Small intestine (tissue), 16 donors: ENCODE measurements at places on chromosomes 3 and 15. TPM values are rescaled to one million over a fixed set of nuclear protein-coding genes. Genes with fewer than 3 reads are reported as not detected.

GRCh38 chr3:45034612-45035252 lies 8.6 kb downstream of the CLEC3B start:
- DNase-seq: no peak
- peaks cover 4% of the 10 kb centered on the region for H3K4me1 ChIP-seq
- no peak overlapping the region for H3K27ac ChIP-seq
- no peaks in the 10 kb centered on the region for H3K36me3 ChIP-seq
- no peak overlapping the region for H3K4me3 ChIP-seq
- no peaks in the 10 kb centered on the region for H3K27me3 ChIP-seq

- DNase-seq: no peak
- H3K4me1 ChIP-seq: no peaks in the 10 kb centered on the region
- H3K27ac ChIP-seq: no peak overlapping the region
- no peak overlapping the region for H3K4me3 ChIP-seq
- no peaks in the 10 kb centered on the region for H3K27me3 ChIP-seq
These were observed 201.3 kb upstream of the LRIG1 start for GRCh38 chr3:66702126-66702525.

DNA sequence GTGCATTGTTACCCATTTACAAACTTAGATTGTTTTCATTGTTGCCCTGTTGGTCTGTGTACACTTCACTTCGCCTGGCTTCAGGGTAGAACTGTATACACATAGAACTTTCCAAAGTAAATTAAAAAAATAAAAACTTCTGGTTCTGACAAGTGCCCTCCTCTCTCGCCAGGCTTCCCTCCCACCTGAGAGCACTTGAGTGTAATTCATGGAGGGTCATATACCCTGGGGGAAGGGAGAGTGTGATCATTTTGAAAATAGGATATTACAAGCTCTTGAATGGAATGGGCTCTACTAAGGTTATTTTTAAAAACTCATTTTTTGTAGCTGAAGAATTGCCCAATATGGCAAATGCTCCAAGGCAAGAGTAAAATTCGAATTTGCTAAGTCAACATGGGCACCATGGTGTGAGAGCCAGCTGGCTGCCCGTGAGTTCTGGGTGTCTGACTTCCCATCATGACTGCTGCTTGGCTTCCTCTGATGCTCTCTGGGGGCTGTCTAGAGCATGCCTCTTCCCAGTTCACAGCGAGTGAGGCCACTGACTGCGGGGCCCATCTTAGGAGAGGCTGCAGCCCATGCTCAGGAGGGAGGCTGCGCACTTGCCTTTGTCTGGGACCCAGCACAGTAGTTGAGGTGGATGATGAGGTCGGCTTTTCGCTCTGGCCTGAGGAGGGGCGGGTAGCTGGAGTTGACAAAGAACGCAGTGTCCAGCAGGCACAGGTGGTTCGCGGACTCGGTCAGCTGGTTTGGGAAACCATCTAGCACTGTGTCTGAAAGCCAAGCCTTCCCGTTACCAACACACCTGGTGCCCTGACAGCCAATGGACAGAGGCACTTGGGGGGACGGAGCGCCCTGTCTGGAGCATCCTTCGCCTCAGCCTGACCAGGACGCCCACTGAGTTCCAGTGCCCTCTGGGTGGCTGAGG lies 13.1 kb upstream of the EHD4 start:
- H3K27me3 ChIP-seq: no peaks in the 10 kb centered on the region
- no peak overlapping the region for H3K4me3 ChIP-seq
- DNase-seq: no peak

DNA sequence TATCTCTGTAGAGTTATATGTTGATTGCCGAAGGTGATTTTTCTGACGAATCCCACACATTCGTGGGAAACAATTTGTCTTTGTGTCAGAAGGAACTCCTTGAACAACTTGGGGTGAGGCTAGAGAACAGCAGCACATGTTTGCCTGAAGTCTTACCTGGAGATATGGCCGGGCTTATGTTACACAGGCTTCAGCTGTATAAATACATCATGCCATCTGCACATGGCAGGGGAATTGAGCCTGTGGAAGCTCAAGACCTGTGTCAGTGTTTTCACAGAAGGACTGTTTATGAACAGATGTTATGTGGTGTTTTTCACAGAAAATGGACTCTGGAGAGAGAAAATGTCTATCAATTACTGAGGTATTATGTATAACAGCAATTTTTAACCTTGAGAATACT lies 203.6 kb upstream of the MDFIC2 start:
- H3K36me3 ChIP-seq: no peaks in the 10 kb centered on the region
- DNase-seq: no peak
- no peaks in the 10 kb centered on the region for H3K27me3 ChIP-seq
- no peak overlapping the region for H3K27ac ChIP-seq

DNA sequence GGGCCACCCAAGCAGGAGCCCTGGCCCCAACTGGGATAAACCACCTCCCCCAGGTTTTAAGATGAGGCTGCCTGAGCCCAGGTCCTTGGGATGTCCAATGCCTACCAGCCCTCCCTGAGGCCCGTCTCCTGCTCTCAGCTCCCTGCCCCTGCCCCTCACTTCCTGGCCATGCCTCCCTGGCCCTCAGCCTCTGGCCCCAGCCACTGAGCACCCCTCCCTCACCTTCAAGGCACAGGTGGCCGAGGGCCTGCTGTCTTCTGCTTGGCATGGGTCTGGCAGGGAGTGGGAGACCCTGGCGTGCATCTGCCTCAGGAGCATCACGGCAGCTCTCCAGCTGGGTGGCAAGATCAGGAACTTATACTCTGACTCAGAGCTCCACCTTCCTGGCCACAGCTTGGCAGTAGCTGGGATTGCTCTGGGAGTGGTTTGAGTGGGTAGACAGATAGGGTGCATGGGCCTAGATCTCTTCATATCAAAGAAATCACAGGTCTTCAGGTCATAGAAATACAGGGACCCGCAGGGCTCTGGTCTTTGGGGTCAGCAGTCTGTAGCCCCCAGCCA lies at the start of gene PLA2G4E:
PLA2G4E (minus strand) TSS at position 330 of the 561 bp plus-strand sequence; CDS start at position 318, 12 bp downstream.
- H3K36me3 ChIP-seq: no peaks in the 10 kb centered on the region
- DNase-seq: no peak
- H3K27me3 ChIP-seq: no peaks in the 10 kb centered on the region

Gene KIF15
- polyA plus RNA-seq: 0.54 TPM

Gene ATP13A5
- polyA plus RNA-seq: not detected

Gene VIPR1
- polyA plus RNA-seq: 80.2 TPM

Gene TRIM42
- polyA plus RNA-seq: not detected

Gene RYR3
- polyA plus RNA-seq: 1.6 TPM

Gene CYP8B1
- not detected for polyA plus RNA-seq
